Activated CD4-positive, alpha-beta T cell treated with anti-CD3 and anti-CD28 coated beads, Interleukin-2, amount 50 U/mL, for 24 hours (primary cell): ENCODE measurements at places on chromosomes 7 and 10.

DNA sequence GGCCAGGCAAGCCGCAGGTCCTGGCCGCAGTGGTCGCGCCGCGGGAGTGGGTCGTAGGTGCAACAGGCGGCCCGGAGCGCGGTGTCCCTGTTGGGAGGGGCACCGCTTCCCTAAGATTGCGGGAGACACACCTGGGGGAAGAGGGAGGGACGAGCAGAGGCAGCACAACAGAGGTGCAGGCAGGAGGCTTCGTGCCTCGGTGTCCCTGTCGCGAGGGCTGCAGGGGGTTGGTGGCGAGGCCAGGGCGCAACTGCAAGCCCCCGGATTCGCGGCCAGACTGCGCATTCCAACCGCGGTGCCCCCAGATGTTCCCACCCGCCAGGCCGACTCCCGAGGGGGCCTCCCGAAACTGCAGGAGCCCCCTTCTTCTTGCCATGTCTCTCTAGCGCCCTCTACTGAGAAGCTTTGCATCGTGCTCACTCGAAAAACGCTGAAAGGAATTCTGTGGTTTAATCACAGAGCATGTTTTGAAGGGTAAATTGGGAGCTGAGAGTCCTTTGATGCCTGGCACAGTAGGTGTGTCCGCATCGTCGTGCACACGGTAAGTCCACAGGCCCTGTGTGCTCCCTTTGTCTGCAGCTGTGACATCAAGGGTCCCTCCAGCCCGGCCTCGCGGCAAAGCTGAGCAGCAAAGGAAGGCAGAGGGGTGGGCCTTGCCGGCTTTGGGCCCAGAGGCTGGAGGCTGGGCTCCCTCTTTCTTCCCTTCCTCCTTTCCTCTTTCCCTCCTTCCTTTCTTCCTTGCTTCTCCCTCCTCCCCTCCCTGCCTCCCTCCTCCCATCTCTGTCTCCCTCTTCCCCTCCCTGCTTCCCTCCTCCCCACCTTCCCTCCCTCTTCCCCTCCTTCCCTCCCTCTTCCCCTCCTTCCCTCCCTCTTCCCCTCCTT is 6.2 kb upstream of the MBL2 start:
- no peak for DNase-seq

GRCh38 chr10:89645742-89646172 is 715 bp upstream of the PANK1 start:
- DNase-seq, result no peak

GRCh38 chr10:50794490-50794889 is 54.8 kb downstream of the ASAH2B start:
- DNase-seq, result no peak

DNA sequence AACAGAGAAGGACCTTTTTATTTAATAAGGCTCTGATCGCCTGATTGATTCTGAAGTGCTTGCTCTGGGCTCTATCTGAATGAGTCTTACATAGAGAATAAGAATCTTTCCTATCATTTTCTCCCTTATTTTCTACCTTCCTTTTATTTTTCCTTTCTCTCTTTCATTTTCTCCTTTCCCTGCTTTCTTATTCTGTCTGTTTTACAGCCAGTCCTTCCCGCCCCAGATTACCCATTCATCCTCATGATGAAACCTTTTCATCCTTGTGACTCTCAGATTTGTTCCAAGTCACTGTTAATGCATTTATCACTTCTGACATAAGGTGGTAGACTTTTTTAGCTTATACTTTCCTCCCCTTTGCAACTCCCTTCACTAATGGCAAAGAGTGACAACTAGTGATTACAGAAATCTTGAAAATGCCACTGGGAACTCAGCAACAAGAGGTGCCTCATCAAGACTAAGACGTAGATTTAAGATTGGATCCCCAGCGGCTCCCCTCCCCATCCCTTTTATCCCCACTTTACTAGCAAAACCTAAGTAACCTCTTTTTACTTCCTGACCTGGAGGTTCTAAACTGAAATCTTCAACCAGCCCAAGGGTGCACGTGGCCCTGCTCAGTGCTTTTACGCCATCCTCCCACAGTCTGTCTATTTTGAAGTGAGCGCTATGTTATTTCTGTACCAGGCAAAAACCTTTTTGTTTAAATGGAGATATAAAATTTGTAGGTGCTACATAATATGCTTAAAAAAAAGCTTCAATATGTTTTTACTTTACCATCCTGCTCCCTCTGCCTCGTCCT is 179.8 kb downstream of the DYNC1I1 start:
- DNase-seq, result no peak

DNA sequence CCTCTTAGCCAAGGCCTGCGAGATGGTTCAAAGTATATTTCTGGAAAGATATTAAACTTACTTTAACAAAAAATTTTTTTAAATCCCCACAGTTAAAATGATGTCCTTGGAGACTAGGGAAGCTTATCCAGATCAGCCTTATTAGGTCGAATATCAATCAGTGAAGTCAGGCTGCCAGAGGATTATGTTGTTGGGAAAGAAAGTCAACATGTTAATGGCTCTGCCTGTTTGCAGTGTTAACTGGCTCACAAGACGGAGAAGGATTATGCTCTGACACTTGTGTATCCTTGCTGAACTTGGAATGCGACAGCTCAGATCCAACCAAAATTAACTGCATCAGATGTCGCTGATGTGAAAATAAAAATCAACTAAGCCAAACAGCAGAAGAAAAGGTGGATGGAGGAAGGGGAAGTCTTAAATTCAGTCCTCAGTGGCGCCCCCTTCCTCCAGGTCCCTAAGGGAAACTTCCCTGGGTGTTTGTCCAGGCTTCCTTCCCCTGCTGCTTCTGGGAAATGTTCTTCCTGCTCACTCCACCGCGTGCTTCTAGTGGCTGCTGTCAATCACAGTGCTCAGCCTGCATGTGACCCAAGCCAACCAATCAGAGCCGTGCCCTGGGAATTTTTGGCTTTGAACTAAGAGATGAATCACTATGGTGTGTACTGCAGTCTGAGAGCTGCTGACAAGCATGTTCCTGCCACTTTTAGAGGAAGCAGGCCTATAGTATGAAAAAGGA is 690.4 kb upstream of the NRP1 start:
- no peak for DNase-seq

- peak; percentile 58 for DNase-seq
Observed at GRCh38 chr10:119517235-119518141, 25.0 kb downstream of the RGS10 start.

GRCh38 chr7:15043931-15044330 is 141.4 kb upstream of the DGKB start:
- no peak for DNase-seq
